ENCODE measurements at places on chromosomes 6 and 20.

DNA sequence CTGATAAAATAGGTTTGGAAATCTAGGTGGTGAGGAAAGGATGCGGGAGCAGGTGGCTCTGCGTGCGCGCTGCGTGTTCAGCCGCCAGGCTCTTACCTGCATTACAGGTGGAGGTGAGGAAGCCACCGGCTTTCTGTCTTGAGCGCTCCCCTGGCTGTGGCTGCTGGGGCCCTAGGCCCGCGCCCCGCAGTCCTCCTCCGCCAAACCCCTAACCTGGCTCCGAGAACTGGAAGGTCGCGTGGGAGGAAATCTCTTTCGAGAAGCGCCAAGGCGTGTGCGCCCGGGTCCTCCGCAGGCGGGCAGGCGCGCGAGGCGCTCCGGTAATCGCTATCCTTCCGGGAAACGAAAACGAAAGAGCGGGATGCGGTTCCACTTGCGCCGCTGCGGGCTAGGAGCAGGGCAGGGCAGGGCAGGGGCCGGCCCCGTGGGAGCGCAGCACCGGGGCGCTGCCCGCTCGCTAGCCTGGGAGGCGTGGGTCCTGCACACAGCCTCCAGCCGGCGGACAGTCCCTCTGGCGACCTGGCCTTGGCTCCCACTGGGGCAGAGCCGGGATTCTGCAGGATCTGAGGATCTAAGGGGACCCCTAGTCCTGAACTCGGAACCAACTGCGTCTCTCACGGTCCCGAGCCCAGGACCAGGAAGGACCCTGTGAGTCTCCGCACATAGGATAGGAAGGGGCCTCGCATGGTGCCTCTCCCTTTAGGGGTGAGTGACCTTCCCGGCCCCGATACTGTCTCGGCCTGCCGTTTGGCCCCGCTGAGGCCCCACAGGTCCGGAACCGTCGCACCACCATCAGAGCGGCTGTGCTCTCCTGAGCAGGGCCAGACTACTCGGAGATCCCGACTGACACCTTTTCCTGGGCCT lies at the start of gene ETV7:
ETV7 (minus strand) TSS at position 230 of the 864 bp plus-strand sequence; CDS start at position 102, 128 bp downstream.
- DNase-seq, result no peak

- no peak for DNase-seq
Measured at GRCh38 chr20:35953387-35954199, 709 bp downstream of the SCAND1 start.

DNA sequence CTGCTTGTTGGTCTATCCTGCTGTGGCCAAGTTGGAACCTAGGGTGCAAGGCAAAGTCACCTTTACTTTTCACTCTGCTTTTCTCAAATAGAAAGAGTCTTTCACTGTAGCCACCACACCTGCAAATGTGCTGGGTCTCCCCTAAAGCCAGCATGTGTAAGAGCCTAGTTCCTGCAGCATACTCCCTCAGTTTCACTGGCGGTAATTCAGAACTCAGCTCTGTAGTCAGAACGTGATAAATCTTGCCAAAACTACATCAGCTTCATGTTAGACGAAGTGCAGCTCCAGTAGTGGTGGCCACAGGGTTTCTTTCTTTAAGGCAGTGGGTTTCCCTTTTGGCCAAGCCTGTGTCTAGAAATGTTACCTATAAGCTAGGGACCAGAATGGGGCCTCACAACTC lies 72.0 kb upstream of the HMGCLL1 start:
- DNase-seq, result no peak

DNA sequence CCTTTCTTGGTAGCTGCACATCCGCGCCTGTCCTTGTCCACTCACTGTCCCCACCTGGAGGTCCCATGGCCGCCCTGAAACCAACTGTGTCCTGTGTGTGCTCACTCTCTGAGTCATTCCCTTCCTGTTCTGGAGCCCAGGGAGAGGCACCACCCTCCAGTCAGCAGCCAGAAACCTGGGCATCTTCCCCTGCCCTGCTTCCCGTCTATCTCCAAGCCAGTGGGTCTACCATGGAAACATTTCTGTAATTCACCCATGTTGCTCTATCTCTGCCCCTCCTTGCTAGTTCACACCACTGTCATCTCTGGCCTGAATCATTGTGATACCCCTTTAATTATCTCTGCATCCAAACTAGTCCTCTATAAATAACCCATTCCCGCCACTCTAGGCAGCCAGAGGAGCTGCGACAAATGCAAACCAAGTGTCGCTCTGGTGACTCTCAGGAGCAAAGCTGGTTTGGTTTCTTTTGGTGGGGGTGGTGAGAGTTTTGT lies 28.8 kb upstream of the SYNJ2 start:
- DNase-seq, result no peak

DNA sequence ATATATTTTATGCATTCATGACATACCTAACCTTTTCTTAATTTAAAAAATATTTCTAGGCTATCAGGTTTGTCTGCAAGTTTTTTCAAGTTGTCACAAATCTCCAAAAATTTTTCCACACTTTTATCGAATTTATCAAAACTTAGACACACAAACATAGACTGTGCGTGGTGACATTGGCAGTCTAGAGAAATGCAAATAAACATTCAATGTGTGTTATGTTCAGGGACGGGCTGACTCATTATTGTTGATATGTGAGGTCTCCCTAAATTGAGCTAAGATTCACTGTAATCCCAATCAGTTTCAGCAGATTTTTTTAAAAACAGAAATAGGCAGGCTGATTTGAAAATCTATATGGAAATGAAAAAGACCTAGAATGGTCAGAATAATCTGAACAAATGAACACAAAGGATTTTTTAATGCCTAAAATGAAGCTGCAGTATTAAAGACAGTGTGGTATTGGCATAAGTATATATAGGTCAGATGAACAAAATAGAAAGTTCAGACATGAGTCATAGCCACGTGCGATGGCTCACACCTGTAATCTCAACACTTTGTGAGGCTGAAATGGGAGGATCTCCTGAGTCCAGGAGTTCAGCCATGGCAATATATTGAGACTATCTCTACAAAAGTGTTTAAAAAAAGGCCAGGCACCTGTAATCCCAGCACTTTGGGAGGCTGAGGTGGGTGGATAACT lies 19.2 kb downstream of the BLTP3A start:
- no peak for DNase-seq

DNA sequence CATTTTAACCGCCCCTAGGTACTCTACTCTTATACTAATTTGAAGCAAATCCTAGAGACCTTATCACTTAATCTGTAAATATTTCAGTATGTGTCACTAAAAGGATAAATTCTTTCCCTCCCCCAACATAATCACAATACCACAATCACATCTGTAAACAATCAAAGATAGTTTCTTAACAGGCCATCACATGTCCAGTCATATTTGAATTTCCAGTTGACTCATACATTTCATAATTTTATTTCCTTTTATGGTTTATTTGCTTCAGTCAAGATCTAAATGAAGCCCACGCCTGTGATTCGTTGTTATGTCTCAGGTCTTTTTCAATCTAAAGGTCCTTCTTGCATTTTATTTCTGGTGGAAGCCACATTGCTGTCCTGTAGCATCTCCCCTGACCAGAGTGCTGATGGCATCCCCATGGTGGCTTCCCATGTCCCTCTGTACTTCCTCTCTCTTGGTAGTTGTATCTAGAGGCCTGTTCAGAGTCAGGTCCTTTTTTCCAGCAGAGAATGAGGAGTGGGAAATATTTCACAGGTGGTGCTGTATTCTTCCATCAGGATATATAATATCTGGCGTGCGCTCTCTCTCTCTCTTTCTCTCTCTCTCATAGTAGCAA lies 128.6 kb upstream of the SLC22A23 start:
- no peak for DNase-seq

DNA sequence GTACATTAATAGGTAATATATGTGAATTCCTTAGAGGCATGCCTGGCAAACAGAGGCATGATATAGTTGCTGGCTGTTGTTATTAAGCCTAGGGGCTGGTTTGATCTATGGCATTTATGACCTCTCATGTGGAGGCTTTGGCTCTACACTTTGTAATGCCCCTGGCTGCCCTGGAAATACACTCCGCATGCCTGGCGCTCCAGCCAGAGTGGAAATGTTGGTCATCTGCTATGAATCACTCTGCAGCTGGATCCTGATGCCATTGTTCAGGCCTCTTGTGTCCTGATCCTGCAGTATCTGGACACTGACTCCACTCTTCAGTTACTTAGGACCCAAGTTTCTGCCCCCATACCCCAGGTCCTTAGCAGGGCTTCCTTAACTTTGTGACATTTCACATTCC lies 200.5 kb upstream of the PCSK2 start:
- DNase-seq, result no peak

Measured in DMS79 (cell line).